ENCODE measurements at places on chromosomes 2 and 18.

GRCh38 chr2:175152242-175152641, 15.8 kb downstream of the ATF2 start:
- DNase-seq, result no peak

DNA sequence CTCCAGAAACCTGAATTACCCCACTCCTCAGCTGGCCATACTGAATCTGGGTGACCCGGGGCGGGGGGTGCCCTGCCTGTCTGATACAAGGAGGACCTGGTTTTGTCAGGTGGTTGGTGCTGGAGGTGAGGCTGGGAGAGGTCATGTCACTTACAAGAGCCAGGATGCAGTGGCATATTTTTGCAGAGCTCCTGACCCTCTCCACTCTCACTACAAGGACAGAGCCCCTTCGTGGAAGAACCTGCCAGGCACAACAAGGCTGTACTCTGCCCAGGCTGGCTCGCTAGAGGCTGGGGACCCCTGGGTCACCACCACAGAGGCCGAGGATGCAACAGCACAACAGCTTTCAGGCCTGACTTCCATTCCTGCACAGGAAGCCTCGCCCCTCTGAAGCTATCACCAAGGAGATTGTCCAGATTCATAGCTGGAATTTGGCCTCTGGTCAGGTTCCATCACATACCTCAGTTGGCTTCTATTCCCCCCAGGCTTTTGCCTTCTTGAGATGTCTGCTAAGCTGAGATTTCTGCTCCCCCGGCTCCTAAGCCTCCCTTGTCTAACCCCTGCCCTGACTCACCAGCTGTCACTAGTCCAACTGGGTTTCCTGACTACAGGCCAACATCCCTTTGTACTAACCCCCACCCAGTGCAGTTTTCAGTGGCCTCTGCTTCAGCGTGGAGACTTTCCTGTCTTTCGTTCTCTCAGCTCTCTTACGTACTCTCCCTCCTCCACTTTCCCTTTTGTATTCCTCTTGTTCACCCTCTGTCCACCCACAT, 132.5 kb upstream of the EPAS1 start:
- peak; percentile 32 for DNase-seq

DNA sequence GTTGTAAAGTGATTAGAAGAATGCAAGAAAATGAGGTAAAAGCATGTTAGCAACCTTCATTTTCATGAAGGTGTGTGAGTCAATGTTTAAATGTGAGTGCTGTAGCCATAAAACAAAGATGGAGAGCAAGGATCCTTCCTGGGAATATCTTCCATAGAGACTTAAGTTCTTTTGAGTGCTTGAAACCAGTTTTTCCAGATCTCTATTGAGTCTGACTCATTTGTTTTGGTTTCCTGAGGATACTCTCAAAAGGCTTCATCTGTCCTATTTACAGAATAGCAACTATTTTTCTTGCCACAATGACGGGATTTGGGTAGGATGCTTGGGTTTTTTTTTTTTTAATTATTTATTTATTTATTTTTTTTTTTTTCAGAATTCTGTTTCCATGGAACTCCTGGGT, 45.9 kb upstream of the ASB1 start:
- no peak for DNase-seq

GRCh38 chr18:37443325-37444055, 122.1 kb downstream of the CELF4 start:
- no peak for DNase-seq

- DNase-seq, result no peak
Observed at GRCh38 chr18:51032193-51032592, 2.2 kb downstream of the SMAD4 start.

DNA sequence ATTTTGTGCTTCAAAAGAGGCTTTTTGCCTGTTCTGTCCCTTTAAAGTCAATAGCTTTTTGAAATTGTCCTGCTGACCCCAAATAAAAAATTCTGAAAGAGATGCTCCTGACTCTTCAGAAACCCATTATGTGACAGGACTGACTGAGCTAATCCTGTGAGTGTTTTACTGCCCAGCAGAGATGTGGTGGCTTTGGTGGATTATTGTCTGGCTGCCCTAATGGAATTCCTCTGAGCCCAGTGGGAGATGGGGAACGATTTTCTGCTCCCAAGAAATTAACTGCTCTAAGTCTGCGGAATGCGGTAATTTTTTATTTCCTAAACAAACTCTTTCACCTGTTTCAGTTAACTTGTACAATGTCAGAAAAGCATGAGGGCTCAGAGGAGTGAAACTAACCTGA, 258.2 kb downstream of the IKZF2 start:
- DNase-seq, result no peak

GRCh38 chr2:191231995-191232394, 13.2 kb upstream of the MYO1B start:
- DNase-seq, result no peak

DNA sequence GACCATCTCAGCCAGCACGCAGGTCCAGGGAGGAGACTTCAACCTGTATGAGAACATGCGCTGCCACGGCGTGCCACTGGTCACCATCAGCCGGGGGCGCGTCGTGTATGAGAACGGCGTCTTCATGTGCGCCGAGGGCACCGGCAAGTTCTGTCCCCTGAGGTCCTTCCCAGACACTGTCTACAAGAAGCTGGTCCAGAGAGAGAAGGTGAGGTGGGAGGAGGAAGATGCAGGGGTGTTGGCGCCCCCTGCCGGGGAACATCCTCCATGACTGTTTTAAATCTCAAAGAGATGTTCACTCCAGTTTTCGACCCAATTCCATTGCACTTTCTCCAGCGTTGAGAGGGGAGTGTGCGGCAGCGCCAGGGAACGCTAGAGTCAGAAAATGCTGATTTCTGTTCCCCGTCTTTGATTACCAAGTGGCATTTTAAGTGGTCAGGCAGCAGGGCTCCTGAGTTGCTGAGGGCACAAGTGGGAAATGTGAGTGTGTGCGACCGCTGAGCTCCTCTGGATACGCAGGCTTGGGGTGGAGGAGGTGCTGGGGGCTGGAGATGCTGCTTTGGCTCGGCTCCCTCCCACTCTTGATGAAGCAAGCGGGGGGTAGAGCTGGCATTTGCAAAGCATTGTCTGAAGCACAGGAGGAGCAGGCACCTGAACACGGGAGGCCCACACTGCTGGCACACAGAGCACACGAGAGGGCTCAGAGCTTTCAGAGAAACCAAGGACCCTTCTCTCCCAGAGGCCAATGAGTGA, 27.7 kb upstream of the MAPRE3 start:
- DNase-seq, result peak; percentile 64

DNA sequence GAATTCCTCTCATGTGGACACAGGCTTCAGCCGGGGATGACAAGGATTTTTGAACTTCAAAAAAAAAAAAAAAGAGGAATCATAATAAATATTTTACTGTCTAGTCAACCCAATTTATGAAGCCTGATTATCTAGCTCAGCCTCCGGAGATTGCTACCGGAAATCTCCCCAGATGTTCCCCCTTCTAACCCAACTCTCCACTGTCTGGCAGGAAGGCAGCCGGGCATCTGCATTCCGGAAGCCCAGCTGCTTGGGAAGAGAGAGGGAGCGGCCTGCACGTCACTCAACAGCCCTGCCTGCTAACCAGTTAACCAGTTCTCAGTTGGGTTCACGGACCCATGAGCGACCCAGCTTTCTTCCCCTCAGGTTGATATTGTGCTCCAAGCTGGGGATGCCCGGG, 87.2 kb upstream of the POU3F3 start:
- DNase-seq, result no peak
